ENCODE measurements at places on chromosomes 7 and 10.

- no peak for DNase-seq
These were observed at the start of gene GIMAP2 for GRCh38 chr7:150685219-150686029. Gene GIMAP2, plus strand, starts transcription at chr7:150685706. Its CDS starts 1,354 bp downstream, at chr7:150687060.

DNA sequence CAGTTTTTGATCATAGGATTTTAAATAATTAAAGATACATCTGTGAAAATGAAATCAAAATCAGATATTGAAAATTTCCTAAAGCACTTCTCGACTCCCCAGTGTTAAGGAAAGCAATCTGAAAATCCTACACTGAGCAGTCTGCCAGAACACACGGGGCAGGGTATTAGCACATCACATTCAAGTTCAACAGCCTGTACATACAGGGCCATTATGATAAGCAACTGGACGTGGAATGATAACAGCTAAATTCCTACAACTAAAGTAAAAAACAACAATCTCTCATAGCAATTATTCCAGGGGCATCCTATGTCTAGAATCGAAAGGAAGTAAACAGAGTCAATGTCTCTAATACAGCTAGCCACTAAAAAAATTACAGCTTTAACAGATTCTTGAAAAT is 31.7 kb downstream of the TRDMT1 start:
- DNase-seq: no peak

GRCh38 chr7:45084901-45085618 is 3.7 kb downstream of the NACAD start:
- DNase-seq: no peak

DNA sequence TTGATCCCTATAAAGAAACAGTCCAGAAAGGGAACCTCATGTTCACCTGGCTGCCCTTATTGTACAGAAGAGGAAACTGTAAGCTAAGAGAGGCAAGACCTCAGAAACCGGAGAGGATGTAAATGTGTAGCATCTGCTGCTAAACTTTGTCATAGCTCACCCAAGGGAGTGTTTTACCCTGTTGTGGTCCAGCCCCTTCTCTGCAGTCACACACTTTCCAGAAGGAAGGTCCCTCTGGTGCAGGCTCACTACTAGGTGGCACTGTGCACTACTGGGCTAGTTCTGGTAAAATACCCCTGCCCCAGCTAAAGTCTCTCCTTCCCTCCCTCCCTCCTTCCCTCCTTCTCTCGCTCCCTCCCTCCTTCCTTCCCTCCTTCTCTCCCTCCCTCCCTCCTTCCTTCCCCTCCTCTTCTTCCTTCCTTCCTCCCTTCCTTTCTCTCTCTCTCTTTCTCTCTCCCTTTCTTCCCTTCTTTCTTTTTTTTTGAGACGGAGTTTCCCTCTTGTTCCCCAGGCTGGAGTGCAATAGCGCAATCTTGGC is 42.5 kb upstream of the LCOR start:
- DNase-seq: no peak

DNA sequence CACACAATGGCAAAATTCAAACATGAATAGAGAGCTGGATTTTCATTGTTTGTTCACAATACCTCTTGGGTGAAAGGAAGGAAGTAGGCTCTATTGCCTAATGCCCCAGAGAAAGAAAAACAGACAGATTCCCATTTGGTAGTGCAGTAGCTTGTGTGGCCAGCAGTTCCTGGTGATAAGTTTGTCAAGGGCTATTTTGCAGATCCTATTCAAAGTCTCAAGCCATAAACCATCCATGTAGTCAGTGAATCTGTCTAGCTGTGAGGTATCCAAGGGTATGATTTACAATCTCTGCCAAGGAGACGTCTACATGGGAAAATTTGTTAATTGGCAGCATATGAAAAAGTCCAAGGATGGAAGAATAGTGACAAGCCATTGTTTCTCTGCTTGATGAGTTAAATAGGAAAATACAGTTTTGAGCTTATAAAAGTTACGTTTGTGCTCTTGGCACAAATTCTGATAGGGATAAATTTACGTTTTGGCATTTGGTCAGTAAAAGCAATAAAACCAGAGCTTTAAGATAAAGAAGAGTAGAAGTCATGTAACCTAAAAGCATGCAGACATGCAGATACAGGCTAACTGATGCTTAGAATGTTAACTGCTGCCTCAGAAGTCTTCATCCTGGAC is 269.1 kb downstream of the GATA3 start:
- no peak for DNase-seq

GRCh38 chr10:119761106-119761505 is 35.3 kb downstream of the INPP5F start:
- DNase-seq: no peak

GRCh38 chr10:125533866-125534265 is 149.1 kb downstream of the TEX36 start:
- no peak for DNase-seq
